Hepatocyte (in vitro differentiated cells): ENCODE measurements at places on chromosomes 16 and 17. TPM values are rescaled to one million over a fixed set of nuclear protein-coding genes. Genes with fewer than 3 reads are reported as not detected.

SAMD14 gene
- 2.4 and 3.1 TPM in 2 replicates for total RNA-seq

CYTH1 gene
- total RNA-seq: 37.5 and 44.4 TPM in 2 replicates

ABCA10 gene
- 1.5 and 4.7 TPM in 2 replicates for total RNA-seq

HS3ST3B1 gene
- 5.8 TPM in 2 replicates for total RNA-seq

NAT9 gene
- 28.6 and 29.2 TPM in 2 replicates for total RNA-seq

CCDC78 gene
- 2.2 and 3.4 TPM in 2 replicates for total RNA-seq

CIITA gene
- 0.08 TPM in 1 of 2 replicates, not detected in the other for total RNA-seq

KCNJ2 gene
- total RNA-seq: 3.0 and 4.1 TPM in 2 replicates

DNA sequence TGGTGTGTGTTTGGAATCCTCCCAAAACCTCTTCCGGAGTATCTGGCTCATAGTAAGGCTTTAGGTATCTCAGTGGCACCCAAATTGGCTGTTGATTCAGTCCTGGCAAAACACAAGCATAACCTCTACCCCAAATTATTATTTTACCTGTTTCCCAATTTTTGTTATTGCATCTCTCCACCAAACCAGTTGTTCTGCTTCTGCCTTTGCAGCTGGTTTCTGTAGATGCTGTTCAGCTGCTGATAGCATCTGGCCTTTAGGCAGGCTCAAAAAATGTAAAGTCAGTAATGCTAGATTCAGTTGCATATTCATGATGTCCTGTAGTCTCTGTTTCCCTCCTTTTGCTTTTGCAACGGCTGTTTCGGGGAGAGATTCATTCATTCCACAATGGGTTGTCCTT lies 33.8 kb downstream of the ATF7IP2 start:
- no peaks in the 10 kb centered on the region for H3K27me3 ChIP-seq
- peaks cover 2% of the 10 kb centered on the region for H3K36me3 ChIP-seq

DNA sequence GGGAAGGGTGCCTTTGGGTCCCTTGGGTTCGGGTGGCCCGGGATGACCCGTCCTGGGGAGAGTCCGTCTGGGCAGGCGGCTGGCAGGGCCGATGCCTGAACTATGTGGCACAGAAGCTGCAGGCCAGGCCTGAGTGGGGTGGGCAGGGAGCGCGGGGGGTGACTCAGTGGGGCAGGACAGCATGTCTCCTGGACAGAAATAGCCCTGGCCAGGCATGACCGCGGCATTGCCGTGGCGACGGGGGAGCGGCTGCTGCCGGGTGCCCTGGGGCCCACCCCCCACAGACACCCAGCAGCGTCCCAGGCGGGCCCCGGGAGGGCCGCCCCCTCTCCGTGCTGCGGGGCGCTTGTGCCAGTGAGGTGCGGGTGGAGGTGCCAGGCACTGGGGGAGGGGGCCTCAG lies 1.8 kb upstream of the C1QTNF8 start:
- H3K4me1 ChIP-seq: no peaks in the 10 kb centered on the region
- no peak overlapping the region for H3K4me3 ChIP-seq
- no peak for DNase-seq
- H3K27me3 ChIP-seq: no peaks in the 10 kb centered on the region

GRCh38 chr17:82305727-82306300 lies 11.6 kb downstream of the CD7 start:
- DNase-seq: no peak
- no peak overlapping the region for H3K4me3 ChIP-seq
- H3K27ac ChIP-seq: no peak overlapping the region

DNA sequence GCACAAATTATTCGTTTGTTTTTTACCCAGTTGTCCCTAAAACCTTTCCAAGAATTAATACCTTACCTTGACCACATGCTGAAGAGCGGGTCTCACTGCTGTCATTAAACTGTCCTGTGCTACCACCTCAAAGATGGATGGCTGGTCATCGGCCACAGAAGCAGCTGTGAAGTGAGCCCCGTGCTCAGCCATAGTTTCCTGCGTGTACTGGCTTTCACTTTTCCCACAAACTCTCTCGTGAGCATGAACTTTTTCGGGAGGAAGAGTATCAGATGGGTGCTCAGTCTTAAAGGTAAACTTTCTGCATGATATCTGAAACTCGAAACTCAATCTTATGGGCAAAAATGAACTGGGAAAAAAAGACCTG lies 558 bp downstream of the PEX12 start:
- peak; percentile 23 for DNase-seq
- no peaks in the 10 kb centered on the region for H3K36me3 ChIP-seq
- peak overlapping the region; percentile 97 for H3K27ac ChIP-seq
- peak overlapping the region; percentile 76 for H3K4me3 ChIP-seq

DNA sequence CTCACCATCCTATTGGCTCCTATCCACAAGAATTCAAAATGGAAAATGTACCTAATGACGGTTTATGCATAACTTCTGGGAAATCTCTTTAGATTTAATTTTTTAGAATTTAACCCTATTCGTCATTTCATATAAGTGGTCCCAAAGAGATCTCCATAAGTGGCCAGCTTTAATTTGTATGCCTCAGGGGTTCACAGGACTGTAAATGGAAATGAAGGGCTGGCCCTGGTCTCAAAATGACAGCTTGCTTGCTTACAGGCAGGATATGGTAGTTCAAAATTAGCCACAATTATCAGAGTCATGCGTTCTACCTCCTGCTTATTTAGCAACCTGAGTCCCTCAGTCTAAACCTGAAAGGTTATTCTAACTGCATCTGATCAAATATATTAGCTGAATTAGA lies 6.6 kb upstream of the NACA2 start:
- H3K36me3 ChIP-seq: no peaks in the 10 kb centered on the region
- H3K27me3 ChIP-seq: peaks cover 11% of the 10 kb centered on the region
- no peak overlapping the region for H3K27ac ChIP-seq
- DNase-seq: no peak
- no peaks in the 10 kb centered on the region for H3K4me1 ChIP-seq
- no peak overlapping the region for H3K4me3 ChIP-seq

DNA sequence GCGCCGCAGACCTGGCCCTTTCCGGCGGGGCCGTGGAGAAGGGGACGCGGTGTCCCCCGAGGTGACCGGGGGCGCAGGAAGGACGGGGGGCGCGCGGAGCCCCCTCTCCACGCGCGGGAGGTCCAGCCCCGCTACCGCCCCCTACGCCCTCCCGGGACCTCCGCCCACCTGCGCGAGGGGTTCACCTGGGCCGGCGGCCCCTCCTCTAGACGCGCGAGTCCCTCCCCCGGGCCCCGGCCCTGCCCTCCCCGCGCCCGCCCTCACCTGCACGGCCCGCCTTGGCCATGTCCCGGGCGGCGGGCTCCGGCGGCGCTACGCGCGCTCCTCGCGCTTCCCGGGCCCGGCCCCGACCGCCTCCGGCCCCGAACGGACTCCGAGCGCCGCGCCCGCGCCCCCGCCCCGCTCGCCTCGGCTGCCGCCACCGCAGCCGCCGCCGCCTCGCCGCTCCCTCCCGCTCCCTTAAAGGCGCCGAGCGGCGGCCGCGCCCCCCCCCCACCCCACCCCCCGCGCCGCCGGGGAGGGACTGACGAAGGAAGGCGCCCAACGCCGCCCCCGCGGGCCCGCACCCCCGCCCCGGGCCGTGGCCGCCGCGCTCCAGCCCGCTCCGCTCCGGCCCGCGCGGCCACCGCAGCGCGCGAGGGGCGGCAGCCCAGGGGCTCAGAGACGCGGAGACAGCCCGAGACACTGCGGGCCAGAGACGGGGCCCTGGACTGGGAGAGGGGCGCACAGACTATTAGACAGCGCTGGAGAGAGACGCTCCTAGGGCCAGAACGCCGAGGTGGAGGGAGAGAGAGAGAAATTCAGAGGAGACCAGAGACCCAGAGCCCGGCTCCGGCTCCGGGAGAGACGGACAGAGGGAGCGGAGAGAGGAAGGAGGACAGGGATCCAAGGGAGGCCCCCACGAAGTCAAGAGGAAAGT lies at the start of gene PITPNM3:
Gene PITPNM3, minus strand, starts transcription at position 435 of the 919 bp plus-strand sequence. Its CDS starts 149 bp downstream, at position 286.
- H3K4me3 ChIP-seq: peak within 1 kb of the TSS; percentile 64
- peaks cover 28% of the 10 kb centered on the region for H3K27me3 ChIP-seq
- DNase-seq: peak; percentile 54
- H3K36me3 ChIP-seq: no peaks in the 10 kb centered on the region

- peak overlapping the region; percentile 87 for H3K27ac ChIP-seq
- no peak for DNase-seq
- H3K27me3 ChIP-seq: peaks cover 32% of the 10 kb centered on the region
- H3K4me3 ChIP-seq: no peak overlapping the region
- peaks cover 40% of the 10 kb centered on the region for H3K4me1 ChIP-seq
Measured at GRCh38 chr17:2062571-2063183, 7.8 kb downstream of the HIC1 start.

- no peak overlapping the region for H3K4me3 ChIP-seq
- H3K4me1 ChIP-seq: no peaks in the 10 kb centered on the region
- no peak overlapping the region for H3K27ac ChIP-seq
- peak; percentile 65 for DNase-seq
Measured at GRCh38 chr16:9258423-9259051, 167.1 kb downstream of the HAPSTR1 start.

GRCh38 chr16:11033629-11034420 lies 89.5 kb downstream of the CLEC16A start:
- no peak overlapping the region for H3K4me3 ChIP-seq
- no peak for DNase-seq
- no peaks in the 10 kb centered on the region for H3K27me3 ChIP-seq
- peaks cover 15% of the 10 kb centered on the region for H3K4me1 ChIP-seq

- H3K36me3 ChIP-seq: no peaks in the 10 kb centered on the region
- no peak for DNase-seq
- no peaks in the 10 kb centered on the region for H3K27me3 ChIP-seq
- no peaks in the 10 kb centered on the region for H3K4me1 ChIP-seq
- H3K4me3 ChIP-seq: no peak overlapping the region
Measured at GRCh38 chr16:89633064-89633631, 19.7 kb downstream of the DPEP1 start.

- peak overlapping the region; percentile 75 for H3K27ac ChIP-seq
- no peaks in the 10 kb centered on the region for H3K4me1 ChIP-seq
- no peaks in the 10 kb centered on the region for H3K36me3 ChIP-seq
- DNase-seq: peak; percentile 53
- H3K27me3 ChIP-seq: no peaks in the 10 kb centered on the region
Measured at GRCh38 chr17:83203073-83203471, 123.7 kb downstream of the METRNL start.

DNA sequence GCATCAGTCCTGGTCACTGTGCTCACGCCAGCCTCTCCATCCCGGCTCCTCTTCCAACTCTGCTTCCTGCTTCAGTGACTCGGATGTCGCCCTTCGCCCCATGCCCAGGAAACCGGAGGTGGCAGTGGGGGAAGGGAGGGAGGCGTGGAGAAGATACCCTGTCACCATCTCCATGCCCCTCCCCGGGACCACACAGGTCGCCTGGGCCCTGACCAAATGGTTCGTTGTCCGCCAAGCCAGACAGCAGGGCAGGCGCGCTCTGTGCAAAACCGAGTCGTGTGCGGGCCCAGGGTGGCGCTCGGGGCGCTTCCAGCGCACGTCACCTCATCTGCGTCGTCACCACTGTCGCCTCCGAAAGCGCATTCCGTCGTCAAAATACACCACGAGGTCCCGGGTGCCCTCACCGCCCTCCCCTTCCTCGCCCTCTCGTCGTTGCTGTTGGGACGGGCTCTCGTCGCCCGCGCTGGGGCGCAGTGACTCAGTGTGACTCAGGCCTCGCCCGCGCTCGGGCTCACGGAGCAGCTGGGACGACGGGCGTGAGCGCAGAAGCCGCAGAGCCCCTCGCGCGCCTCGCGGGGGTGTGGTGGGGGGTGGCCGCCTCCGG lies 39.2 kb downstream of the ZNF778 start:
- no peaks in the 10 kb centered on the region for H3K4me1 ChIP-seq
- no peaks in the 10 kb centered on the region for H3K36me3 ChIP-seq
- no peak overlapping the region for H3K4me3 ChIP-seq
- H3K27me3 ChIP-seq: peaks cover 15% of the 10 kb centered on the region
- H3K27ac ChIP-seq: no peak overlapping the region

DNA sequence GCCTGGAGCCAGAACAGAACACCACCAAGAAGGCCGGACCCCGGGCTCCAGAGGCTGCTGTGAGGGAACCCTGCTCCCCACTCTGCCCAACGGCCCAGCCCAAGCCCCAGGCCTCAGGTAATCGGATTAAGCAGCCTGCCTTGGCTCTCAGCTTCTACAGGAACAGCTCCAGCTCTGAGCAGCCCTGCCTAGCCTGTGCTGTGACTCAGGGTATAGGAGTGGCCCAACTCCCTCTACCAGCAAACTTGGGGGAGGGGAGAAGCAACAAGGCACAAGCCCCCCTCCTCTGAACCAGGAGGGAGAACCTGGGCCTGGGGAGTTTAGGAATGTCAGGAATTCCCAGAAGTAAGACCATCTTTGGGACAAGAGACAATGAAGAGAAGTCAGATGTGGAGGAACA lies 849 bp upstream of the SOX15 start:
- no peak overlapping the region for H3K4me3 ChIP-seq
- H3K27me3 ChIP-seq: no peaks in the 10 kb centered on the region
- peak overlapping the region; percentile 65 for H3K27ac ChIP-seq
- peaks cover 5% of the 10 kb centered on the region for H3K36me3 ChIP-seq
- no peaks in the 10 kb centered on the region for H3K4me1 ChIP-seq

- no peak overlapping the region for H3K4me3 ChIP-seq
- peak; percentile 28 for DNase-seq
- H3K4me1 ChIP-seq: peaks cover 20% of the 10 kb centered on the region
- H3K36me3 ChIP-seq: no peaks in the 10 kb centered on the region
- H3K27ac ChIP-seq: peak overlapping the region; percentile 63
Measured at GRCh38 chr17:18179196-18179595, 4.4 kb upstream of the ALKBH5 start.

DNA sequence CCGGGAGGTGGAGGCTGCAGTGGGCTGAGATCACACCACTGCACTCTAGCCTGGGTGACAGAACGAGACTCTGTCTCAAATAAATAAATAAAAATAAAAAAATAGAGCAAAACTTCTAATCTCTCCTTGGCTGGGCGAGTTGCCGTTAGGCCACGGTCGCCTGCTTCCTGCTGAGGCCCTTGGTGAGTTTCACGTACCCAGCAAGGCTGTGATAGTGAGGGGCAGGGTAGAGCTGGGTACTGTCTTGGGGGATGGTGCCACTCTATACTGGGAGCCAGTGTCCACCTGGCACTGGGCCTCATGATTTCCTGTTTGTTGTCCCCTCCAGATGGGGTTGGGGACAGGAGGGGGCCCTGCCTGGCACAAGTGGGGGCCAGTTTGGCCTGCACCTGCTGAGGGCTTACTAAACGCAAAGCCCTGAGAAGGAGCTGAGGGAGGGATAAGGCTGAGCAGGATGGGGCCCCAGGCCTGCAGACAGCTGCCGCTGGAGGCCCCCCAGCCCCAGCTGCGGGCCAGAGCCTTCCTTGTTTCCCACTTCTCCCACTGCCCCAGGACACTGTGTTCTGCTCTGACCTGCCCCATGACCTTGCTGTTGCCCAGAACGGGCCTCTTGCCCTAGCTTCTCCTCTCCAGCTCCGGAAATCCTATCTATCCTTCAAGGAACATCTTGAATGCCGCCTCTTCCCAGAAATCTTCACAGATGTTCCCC lies 25.4 kb downstream of the GJD3 start:
- peak overlapping the region; percentile 99 for H3K27ac ChIP-seq
- peaks cover 42% of the 10 kb centered on the region for H3K4me1 ChIP-seq
- no peak overlapping the region for H3K4me3 ChIP-seq
- no peak for DNase-seq
- no peaks in the 10 kb centered on the region for H3K36me3 ChIP-seq

DNA sequence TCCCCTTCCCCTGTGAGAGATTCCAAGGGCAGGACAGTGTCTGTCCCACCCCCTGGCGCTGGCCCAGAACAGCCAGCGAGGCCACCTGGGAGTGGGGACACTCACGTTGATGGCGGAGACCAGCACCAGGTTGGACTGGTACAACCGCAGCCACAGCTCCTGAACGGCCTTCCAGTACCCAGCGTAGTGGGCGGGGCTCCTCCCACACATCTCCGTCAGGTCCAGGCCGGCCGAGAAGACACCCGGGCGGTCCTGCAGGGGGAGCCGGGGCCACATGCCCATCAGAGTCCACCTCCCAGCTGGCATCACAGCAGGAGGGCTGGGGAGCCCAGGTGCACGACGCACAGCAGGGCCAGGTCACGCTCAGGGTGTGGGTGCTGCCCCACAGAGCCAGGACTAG lies 7.1 kb downstream of the ECI1 start:
- H3K36me3 ChIP-seq: no peaks in the 10 kb centered on the region
- no peaks in the 10 kb centered on the region for H3K4me1 ChIP-seq
- no peaks in the 10 kb centered on the region for H3K27me3 ChIP-seq
- H3K27ac ChIP-seq: no peak overlapping the region
- no peak overlapping the region for H3K4me3 ChIP-seq
